CD14-positive monocyte (primary cell): ENCODE measurements at places on chromosomes 13 and 19.

DNA sequence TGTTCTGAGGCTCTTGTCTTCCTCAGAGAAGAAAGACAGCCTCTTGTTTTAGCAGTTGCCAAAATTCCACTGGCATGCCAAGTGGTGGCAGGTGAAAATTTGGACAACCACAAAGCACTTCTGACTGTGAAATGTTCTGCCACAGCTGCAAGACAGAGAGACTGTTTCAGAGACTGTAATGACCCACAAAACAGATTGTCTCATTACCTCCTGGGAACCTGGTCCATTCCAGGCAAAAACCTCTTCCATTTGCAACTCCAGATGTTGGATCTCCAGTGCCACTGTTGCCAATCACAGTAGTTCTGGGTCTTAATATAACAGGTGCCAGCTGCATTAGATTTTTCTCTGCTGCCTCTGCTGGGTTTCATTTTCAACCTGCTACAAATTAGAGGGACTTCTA, 911.5 kb downstream of the UQCRFS1 start:
- no peak for DNase-seq

DNA sequence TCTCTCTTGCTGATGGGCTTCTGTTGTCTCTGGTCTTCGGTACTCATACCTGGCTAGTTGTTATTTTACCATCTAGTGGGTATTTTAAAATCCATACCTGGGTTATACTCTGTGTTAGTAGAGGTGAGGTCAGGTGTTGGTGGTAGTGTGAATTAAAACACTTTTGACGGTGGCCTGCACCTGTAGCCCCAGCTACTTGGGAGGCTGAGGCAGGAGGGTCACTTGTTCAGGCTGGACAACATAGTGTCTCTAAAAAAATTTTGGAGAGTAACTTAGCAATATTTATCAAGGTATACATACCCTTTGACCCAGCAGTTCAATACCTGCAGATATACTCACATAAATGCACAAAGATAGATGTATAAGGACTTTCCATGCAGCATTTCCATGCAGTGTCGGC, 55.4 kb downstream of the GSX1 start:
- no peak for DNase-seq

- DNase-seq: no peak
These were observed 83.4 kb downstream of the SOX1 start for GRCh38 chr13:112150352-112150751.

- DNase-seq: peak; percentile 66
These were observed 10.4 kb upstream of the ZSWIM4 start for GRCh38 chr19:13784731-13785452.

DNA sequence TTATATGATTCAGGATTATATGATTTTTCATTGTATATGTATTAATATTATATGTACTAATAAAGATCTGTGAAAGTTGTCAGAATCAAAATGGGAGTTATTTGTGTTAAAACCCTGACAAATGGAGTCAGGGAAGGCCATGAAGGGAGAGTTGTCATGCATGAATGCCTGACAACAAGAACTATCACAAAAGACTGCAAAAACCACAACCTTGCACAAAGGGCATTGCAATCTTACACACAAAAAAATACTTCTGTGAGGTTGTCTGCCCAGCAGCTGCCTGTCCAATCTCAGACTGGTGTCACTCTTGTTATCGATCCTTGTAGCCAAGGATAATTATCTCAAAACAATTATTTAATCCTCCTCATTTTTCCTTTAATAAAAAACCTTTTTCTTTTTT, 21.2 kb upstream of the RBM26 start:
- no peak for DNase-seq

GRCh38 chr19:31498781-31499180, 149.5 kb upstream of the TSHZ3 start:
- no peak for DNase-seq

DNA sequence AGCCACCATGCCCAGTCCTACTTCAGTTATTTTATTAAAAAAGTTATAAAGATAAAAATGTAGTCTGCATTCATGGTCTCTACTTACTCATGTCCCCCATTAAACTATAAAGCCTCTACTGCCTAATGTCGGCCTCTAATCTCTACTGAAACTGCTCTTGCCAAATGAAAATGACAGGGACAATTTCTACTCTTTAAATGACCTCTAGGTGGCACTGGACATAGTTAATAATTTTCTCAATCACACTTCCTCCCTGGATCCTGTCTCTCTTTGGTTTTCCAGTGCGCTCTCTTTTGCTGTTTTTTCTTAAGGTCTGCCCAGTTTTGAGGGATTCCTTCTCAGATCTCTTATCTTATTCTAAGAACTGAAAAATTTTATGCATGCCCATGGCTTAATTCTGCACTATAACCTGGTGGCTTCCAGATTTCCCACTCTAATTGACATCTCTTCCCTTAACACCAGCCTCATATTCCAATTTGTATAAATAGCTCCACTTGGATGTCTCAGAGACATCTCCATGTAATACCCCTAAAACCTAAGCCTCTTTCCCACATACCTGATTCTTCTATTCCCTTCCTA, 54.3 kb downstream of the MTMR6 start:
- DNase-seq: peak; percentile 63

DNA sequence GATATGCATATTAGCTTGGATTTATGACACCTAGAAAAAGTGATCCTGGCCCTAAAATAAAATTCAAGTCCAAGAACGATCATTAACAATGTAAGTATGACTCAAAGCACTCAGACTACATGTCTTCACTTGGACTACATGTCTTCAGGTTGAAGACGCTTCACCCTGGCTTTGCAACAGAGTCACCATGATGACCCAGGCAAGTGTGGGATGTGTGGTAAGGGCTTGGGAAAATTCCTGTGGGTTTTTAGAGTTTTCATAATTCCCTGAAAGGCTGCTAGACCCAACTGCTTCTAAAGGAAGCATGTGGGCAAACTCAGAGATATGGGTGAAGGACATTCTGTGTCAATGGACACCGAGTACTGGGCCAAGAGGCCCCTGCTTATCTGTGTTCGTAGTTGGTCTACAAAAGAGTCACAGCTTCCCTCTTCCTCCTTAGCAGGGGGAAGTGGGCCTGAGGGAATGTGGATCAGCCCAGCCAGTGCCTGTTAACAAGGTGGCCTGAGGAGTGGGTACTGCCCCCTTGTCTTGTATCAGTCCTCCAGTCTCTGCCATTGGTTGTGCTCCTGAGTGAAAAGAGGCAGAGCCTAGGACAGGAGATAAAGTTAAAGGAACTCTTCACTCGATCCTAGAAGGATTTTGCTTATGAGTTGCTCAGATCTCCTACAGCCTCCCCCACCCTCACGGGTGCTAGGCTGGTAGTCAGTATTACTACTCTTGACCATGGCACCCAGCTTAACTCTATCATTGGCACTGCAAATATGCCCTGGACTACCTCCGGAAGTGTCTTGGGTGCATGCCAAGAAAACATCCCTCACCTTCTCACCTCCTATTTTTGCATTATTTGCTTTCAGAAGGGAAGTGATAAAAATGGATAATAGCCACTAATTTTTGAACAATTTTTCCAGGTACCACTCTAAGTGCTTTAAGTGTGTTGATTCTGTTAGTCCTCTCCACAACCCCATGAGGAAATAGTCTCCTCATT, 406.3 kb downstream of the COG6 start:
- no peak for DNase-seq

- DNase-seq: no peak
These were observed 117.7 kb upstream of the ZNF507 start for GRCh38 chr19:32227561-32228165.

GRCh38 chr13:73997964-73998363, 136.2 kb downstream of the KLF12 start:
- no peak for DNase-seq

DNA sequence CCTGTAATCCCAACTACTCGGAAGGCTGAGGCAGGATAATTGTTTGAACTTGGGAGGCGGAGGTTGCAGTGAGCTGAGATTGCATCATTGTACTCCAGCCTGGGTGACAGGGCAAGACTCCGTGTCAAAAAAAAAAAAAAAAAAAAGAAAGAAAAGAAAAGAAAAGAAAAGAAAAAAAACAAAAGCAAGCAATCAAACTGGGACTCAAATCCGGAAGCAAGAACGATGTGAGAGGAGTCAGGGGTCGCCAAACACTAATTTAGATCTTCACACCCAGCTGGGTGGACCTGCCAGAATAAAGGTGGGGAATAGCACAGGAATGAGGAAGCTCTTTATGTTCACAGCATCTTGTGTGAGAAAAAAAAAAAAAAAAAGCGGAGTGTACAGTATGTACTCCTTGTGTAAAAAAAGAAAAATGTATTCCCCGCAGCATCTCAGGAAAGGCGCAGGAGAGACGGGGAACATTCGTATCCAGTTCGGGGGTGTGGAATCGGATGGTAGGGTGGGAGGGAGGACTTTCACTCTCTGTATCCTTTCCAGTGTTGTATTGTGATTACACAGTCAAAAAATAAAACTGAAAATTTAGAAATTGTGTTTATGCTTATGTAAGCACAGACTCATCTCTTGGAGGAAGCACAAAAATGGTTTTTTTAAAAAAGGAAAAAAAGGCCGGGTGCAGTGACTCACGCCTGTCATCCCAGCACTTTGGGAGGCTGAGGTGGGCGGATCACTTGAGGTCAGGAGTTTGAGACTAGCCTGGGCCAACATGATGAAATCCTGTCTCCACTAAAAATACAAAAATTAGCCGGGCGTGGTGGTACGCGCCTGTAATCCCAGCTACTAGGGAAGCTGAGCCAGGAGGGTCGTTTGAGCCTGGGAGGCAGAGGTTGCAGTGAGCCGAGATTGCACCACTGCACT, 7.6 kb downstream of the DNAJB1 start:
- peak; percentile 82 for DNase-seq

DNA sequence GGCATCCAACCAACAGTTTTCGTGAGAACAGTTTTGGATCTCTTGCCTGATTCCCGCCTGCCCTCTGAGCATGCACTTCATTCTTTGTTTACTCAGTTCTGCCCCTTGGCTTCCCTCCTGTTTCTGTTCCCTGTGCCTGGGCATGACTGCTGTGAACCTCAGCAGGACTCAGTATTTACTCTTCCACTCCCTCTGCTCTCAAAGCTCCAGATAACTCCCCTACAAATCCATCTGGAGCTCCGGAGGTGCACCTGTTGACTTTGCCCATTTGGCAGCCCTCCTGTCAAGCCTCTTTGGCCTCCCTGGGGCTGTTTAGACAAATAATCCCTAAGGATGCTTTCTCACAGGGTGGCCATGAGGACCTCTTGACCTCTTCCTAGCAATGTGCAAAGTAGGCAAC, 34.2 kb upstream of the ARGLU1 start:
- DNase-seq: no peak

DNA sequence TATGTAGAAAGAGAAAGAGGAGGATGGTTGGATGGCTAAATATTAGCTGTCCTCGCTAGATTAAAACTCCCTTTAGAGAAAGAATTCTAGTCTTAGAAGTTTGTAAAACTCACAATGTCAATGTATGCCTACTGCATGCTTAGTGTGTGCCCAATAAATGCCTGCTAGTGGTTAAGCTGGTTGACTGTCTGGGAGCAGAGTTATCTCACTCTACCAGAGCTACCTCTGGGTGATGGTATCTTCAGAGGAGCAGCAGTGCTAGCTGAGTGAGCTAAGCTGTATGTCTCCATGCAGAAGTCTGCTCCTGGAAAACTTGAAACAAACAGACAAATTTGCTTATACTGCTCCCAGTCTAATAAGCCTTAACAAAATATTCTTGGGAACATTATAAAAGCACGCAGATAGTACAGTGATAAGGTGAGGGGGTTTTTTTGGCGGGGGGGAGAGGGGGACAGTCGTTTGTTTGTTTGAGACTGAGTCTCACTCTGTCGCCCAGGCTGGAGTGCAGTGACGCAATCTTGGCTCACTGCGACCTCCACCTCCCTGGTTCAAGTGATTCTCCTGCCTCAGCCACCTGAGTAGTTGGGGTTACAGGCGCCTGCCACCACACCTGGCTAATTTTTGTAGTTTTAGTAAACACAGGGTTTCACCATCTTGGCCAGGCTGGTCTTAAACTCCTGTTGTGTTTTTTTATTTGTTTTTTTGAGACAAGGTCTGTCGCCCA, 202.8 kb upstream of the TSC22D1 start:
- no peak for DNase-seq

DNA sequence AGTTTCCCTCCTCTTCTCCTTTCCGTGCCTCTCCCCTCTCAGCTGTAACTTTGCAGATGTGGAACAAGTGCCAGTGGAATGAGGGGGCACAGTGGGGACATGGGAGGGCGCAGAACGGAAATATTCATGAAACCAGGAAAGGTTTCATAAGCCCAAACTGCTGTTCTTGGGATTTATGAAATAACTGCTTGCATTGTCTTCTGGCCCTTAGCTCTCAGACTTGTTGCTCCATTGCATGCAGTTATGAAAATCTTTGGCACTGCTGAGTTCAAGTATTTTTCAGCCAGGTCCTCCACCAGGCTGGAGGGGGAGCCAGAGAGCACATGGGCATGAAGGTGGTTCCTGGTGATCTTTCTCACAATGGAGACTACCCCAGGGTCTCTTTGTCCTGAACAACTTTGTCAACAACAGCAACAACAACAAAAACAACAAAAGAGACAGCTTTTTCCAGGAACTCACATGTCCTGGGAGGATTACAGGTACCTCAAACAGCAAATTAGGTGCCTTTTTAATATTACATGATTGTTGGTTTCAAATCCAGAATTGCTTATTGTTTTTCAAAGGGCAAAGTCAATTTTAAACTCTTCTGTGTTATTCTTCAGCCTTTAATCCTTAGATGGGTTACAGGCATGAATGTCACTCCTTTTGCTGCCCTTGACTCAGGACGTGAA, 1.5 kb downstream of the RGCC start:
- peak; percentile 72 for DNase-seq

DNA sequence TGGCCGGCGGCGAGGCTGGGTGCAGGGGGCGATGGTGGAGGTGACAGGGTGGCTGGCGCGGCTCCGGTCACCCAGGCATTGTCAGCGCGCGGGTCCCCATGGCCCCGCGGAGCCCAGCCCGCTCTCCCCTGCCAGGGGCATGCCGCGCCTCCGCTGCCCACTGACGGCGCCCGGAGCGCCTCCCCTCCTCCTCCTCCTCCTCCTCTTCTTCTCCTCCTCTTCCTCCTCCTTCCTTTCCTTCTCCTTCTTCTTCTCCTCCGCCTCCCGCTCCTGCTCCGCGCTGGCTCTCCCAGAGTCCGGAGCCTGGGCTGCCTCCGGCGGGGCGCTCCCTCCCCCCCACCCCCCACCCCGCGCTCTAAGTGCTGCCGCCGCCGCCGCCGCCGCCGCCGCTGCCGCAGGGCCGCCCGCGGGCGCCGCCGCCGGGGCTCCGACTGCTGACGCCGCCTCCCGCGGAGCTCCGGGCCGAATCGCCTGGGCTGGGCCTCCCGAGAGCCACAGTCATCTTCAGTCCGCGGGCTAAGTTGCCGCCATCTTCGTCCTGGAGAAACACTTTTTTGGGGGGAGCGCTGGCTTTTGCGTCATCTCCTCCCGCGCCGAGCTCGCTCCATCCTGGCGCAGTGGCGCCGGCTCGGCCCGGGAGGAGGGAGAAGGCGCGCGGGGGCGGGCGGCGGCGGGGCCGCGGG, 348.3 kb downstream of the LIG4 start:
- no peak for DNase-seq

DNA sequence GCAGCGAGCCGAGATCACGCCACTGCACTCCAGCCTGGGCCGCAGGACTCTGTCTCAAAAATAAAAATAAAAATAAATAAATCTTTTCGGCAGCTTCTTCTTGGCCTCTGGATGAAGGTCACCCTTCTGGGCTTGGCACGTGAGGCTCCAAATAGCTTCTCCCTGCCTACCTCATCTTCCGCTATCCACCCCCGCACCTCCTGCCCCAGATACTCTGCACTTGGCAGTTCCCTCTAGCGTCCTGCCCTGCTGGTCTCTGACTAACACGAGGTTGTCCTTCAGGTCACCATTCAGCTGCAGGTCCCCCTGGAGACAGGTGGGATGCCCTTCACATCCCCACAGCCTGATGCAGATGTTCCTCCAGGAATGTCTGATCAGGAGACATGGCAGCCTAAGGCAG, 8.5 kb upstream of the CCL25 start:
- no peak for DNase-seq
